ENCODE measurements at places on chromosomes 3 and 15.

DNA sequence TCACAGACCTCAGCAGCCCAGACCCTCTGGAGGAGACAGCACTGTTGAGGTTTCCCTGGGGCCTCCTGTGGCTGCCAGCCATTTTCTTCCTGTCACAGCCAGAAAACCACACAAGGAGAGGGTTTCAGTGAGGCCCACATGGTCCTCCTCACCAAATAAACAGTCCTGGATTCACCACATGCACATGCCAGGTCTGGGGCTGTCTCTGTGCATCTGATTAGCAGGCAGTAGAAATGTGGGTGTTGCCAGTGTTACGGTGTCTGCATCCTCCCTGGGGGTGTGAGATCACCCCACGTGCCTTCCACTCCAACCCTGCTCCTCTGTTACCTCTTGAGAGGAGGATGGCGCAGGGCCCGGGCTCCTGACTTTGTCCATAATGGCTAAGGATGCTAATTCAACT, 140.4 kb downstream of the CHDH start:
- no peak for DNase-seq

DNA sequence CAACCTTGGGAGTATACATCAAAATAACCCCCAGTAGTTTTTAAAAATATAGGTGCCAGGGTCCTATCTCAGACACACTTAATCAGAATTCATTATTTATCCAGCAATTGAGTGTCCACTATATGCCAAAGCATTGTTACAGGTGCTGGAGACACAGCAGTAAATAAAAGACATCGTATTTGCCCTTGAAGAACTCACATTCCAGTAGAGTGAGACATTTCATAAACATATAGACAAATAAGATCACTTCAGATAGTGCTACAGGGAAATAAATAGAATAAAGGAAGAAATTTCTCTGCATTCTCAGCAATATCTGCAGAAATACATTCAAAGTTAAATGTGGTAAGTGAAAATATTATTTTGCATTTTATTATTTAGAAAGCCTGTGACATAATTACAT, 34.1 kb upstream of the ANKRD28 start:
- no peak for DNase-seq

DNA sequence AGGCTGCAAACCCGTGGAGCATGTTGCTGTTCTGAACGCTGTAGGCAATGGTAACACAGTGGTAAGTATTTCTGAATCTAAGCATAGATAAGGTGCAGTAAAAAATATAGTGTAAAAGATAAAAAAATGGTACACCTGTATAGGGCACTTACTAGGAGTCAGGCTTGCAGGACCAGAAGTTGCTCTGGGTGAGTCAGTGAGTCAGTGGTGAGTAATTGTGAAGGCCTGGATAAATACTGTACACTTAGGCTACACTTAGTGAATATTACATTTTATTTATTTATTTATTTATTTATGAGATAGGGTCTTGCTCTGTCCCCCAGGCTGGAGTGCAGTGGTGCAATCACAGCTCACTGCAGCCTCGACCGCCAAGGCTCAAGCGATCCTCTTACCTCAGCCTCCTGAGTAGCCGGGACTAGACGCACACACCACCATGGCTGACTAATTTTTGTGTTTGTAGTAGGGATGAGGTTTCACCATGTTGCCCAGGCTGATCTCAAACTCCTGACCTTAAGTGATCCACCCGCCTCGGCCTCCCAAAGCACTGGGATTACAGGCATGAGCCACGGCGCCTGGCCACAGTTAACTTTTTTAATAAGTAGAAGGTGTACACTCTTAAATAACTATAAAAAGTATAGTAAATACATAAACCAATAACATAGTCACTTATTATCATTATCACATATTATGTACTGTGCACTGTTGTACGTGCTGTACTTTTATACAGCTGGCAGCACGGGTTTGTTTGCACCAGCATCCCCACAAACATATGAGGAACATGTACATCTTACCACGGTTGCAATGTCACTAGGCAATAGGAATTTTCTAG, 155.1 kb downstream of the IGF1R start:
- DNase-seq = no peak

DNA sequence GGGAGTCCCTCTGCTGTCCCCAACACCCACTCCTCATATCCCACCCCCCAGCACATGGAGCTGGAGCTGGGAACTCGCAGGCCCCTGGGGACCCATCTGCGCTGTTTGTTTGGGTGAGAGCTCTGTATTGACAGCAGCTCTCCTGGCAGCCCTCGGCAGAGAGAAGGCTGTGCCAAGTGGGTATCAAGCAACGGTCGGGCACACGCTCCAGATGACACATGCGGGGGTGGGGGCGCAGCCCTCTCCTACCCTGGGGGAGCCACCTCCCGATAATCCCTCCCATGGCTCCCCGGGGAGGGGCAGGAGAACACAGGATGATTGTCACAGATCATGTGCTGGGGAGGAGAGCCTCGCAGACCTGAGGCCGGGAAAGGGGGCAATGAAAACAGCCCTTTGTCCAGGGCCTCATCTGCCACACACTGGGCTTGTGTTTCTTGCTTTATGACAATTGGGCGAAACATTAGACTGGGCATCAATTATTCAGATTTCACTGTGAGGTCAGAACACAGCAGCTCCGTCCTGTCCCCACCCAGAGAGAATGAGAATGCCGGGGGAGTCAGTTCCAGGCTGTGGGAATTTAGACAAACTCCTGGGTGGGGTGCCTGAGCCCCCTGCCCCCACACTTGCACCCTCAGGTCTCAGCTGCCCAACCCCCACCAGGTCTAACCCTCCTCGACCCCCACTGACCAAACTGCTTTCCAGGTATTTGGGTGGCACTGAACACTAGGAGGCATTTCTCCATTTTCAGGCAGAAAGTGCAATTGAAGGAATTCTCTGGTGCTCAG, 46.4 kb upstream of the KLF13 start:
- no peak for DNase-seq

DNA sequence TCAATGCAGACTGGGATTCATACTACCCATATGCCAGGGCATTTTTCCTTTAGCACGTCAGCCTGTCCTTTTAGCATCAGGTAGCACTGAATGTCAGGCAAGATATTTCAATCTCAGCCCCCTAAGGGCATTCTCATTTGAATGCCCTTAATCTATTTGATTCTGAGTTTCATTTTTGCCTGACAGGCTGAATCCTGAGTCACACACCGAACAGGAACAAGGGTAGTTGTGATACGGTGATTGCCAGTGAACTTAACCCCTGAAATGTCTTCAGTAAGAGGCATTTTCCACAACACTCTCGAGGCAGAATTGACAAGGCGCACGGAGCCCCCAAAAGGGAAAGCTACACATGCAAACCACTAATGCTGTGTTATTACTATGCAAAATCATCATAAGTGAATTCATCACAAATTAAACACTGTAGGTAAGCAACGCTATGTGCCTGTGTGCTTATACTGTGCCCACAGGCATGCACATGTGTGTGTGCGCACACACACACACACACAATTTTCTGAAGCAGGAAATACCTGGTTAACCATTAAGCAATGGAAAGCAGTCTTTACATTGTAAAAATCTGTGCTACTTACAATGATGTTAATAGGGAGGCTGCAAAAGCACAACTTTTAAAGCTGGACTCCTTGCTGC, 130.4 kb downstream of the ZNF385D start:
- DNase-seq = no peak

GRCh38 chr3:16808393-16809107, 76.2 kb upstream of the PLCL2 start:
- no peak for DNase-seq

GRCh38 chr15:39639037-39639436, 58.2 kb downstream of the THBS1 start:
- no peak for DNase-seq

DNA sequence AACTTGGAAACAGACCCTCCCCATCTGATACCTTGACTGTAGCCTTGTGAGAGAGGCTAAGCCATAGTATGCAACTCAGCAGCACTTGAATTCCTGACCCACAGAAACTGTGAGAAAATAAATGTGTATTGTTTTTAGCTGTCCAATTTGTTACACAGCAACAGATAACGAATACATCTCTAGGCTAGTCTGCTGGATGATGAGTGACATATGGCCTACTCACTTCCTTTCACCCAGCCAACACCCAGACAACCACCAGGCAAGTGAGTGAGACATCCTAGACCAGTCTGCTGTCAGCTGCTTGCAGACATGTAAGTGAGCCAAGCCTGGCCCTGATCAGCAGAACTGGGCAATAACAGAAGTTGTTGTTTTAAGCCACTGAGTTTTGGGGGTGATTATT, 19.2 kb upstream of the SMAD6 start:
- no peak for DNase-seq

- no peak for DNase-seq
Measured at GRCh38 chr3:128524374-128525299, 31.6 kb upstream of the GATA2 start.

DNA sequence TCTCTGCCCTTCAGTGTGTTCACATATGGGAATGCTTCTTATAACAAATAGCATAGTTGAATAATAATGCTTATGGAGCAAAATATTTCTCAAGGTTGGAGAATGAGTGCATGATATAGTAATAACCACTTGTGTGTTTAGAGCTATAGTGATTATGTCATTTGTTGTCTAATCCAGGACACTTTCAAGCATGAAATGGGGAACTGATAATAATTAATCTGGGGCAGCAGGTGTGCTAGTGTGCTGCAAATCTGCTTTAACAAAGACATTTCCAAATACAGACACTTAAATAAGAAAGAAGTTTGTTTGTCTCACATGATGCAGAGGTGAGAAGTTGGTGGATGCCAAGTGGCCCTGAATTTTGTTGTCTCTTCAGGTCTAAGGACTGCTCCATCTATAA, 579.3 kb upstream of the GRM7 start:
- DNase-seq = no peak

DNA sequence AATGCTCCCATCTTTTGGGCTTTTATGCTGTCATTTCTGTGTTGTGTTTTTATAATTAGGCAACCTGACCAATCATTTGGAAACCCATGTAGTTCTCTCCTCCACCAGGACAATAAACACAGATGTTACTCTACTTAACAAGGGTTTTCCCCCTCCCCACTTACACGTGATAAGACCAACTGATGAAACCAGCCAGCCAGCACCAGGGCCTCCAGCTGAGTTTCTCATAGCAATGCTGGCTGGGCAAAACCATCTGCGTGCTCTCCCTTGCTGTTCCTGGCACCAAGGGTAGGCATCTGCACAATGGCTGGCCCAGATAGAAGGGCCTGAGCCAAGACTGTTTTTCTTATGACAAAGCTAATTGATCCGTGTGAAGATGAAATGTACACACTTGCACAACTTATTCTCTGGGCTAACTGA, 310.4 kb downstream of the PLCL2 start:
- peak; percentile 11 for DNase-seq

DNA sequence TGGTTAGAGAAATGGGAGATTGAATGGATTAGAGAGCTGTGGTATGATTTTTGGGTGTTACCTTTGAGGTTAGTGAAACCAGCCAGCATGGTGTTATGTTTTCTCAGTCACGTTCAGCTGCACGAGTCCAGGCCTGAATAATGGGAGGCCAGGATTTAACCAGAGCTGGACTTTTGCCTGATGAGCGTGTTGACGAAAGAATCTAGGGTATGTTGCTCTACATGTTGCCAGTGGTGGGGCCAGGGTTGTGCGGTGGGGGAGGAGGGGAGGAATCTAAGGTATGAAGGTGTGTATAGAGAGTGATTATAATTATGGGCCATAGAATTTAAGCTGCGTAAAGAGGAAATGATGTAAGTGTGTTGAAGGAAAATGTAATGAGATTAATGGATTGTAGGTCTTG, 22.8 kb downstream of the MINDY2 start:
- DNase-seq = no peak

DNA sequence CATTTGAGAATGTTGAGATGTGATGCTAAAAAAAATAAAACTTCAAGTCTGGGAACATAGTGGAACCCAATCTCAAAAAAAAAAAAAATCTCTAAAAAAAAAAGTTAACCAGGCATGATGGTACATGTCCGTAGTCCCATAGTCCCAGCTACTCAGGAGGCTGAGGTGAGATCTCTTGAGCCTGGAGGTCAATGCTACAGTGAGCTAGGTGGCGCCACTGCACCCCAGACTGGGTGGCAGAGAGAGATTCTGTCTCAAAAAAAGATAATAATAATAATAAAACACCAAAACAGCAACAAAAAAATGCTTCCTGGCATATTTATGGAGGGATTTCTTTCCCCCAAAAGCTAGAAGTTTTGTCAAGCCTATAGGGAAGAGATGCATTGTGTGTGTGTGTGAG, 361.6 kb downstream of the ROBO1 start:
- no peak for DNase-seq

- no peak for DNase-seq
Measured at GRCh38 chr3:115680803-115681345, 57.6 kb downstream of the GAP43 start.

Measured in stimulated activated CD4-positive, alpha-beta T cell treated with anti-CD3 and anti-CD28 coated beads, Interleukin-2, amount 100 ng/mL, for 24 hours (primary cell).